ENCODE measurements at places on chromosomes 2 and 18.
A peak's percentile ranks its signal among the peaks of the same experiment; 100 is the strongest.

DNA sequence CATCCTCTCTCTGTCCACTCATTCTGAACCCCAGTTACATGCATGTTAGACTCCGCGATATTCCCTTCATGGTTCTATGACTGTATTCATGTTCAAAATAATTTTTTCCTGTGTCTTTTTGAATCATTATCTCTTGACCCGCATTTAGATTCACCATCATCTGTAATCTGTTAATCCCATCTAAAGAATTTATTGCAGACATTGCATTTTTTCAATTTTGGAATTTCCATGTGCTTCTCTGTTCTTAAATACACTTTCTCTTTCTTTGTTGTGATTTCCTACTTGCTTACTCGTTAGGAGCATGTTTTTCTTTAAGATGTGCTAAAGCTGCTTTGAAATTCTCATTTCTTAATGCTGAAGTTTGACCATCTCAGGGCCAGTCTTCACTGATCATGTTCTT, 122.2 kb downstream of the ATP9B start:
- DNase-seq = no peak

GRCh38 chr2:26942543-26943295, 27.7 kb upstream of the MAPRE3 start:
- peak; percentile 64 for DNase-seq

DNA sequence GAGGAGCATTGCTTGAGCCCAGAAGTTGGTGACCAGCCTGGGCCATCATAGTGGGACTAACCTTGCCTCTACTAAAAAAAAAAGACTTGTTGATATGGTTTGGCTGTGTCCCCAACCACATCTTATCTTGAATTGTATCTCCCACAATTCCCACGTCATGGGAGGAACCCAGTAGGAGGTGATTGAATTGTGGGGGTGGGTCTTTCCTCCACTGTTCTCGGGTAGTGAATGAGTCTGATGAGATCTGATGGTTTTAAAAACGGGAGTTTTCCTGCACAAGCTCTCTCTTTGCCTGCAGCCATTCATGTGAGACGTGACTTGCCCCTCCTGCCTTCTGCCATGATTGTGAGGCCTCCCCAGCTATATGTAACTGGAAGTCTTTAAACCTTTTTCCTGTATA, 47.0 kb downstream of the PROC start:
- DNase-seq = no peak

DNA sequence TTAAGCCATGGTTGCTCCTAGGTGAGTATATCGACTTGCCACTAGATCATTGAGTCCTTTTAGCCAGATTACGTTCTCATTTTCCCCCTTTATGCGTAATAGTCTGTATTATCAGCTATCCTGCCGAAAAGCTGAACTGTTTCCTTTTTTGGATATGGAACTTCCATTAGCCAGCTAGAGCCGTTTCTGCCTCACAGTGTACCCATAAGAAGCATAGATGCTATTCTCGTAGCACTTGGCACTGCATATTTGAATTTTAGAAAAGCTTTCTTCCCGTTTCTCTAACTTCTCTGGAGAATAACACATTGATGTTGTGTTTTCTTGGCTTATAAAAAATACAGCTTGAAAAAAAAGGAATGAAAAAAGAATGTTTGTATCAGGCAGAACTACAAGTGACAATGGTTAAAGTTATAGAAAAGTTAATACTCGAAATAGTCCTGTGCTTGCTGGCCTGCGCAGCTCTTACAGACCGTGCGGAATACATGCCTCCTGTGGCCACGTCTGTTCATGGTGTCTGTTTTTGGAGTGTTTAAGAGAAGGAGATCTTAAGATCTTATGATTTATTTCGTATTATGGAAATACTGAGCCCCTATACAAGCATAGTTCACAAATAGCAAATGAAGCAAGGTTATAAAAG, 710 bp downstream of the DUSP19 start:
- DNase-seq = no peak

DNA sequence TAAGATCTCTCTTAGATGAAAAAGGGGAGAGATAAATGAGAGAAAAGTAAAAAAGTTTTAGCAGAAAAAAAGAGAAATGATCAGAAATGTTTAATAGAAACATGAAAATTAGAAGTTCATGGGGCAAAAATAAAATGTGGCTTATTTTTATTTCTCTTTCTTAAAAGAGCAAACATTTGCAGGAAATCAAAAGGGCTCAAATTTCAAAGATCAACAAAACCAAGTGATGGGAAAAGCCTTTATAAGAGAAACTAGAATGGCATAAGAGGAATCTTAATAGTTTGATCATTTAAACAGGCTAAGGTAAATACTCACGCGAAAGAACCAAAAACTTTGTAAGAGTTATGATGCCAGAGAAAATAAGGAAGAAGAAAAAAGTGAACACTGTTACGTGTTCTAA, 23.3 kb upstream of the DAW1 start:
- DNase-seq = no peak

- no peak for DNase-seq
Measured at GRCh38 chr2:17576802-17577201, 36.3 kb downstream of the VSNL1 start.

GRCh38 chr2:70715071-70715985, 52.7 kb downstream of the ADD2 start:
- no peak for DNase-seq

GRCh38 chr2:64795024-64795592, 141.4 kb upstream of the SERTAD2 start:
- DNase-seq = no peak

- DNase-seq = no peak
Measured at GRCh38 chr2:205776139-205776538, 93.8 kb downstream of the NRP2 start.

GRCh38 chr2:24084386-24085199, at the start of gene TP53I3:
Gene TP53I3 (minus strand): TSS chr2:24084834. CDS start chr2:24084326, 508 bp downstream.
- DNase-seq = peak; percentile 77

GRCh38 chr18:14912967-14913366, 165.0 kb downstream of the ANKRD30B start:
- DNase-seq = no peak

- no peak for DNase-seq
Measured at GRCh38 chr2:42041377-42042127, 6.3 kb upstream of the PKDCC start.

- no peak for DNase-seq
Measured at GRCh38 chr2:156116113-156116512, 216.4 kb downstream of the NR4A2 start.

GRCh38 chr2:192145496-192145895, 49.2 kb downstream of the TMEFF2 start:
- DNase-seq = no peak
